ENCODE measurements at places on chromosomes 7 and 10.

DNA sequence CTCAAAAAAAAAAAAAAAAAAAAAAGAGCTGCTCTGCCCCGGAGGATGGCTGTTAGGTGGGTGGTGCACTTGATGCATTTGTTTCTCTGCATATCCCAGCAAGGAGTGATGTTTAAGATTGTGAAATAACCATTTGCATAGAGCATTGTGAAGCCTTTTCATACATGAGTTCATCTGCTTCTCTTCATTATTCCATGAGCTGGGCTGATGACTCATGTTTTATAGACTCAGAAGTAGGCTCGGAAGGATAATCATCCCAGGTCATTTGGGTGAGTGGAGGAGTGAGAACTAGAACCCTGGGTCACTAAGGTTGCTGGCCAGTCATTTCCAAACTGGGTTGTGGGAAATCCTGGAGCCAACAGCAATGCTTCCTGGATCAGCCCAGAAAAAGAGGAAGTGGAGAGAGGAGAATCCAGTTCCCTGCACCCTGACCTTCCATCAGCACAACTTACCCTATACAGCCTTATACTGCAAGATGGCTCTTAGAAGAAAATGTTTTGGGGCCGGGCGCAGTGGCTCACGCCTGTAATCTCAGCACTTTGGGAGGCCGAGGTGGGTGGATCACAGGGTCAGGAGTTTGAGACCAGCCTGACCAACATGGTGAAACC, 45.3 kb downstream of the TACC2 start:
- H3K27me3 ChIP-seq = no peaks in the 10 kb centered on the region
- no peak overlapping the region for H3K27ac ChIP-seq
- H3K4me1 ChIP-seq = peaks cover 3% of the 10 kb centered on the region
- H3K4me3 ChIP-seq = no peak overlapping the region
- DNase-seq = no peak
- H3K36me3 ChIP-seq = no peaks in the 10 kb centered on the region

DNA sequence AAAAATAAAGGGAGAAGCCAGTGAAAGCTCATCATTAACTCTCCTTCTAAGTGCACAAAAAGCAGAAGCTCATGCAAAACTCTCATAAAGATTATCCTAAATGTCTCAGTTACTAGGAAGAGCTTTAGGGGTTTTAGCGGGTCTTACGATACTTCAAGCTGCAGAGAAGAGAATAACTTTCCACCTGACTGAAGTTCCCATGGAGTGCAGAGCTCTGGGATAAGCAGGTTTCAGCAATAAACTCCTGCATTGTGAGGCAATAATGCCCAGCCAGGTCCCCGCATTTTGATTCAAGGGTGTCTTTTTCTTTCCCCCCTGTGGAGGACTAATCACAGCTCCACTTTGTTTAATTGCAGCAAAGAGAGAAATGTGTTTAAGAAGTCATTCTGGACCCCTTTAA, 241.9 kb upstream of the SP8 start:
- H3K27ac ChIP-seq = peak overlapping the region; percentile 97
- H3K36me3 ChIP-seq = no peaks in the 10 kb centered on the region
- H3K4me1 ChIP-seq = peaks cover 88% of the 10 kb centered on the region
- peak overlapping the region; percentile 34 for H3K4me3 ChIP-seq
- H3K27me3 ChIP-seq = no peaks in the 10 kb centered on the region

GRCh38 chr7:158868764-158869410, 12.5 kb downstream of the DYNC2I1 start:
- no peak overlapping the region for H3K27ac ChIP-seq
- no peak for DNase-seq
- peaks cover 8% of the 10 kb centered on the region for H3K4me1 ChIP-seq
- H3K27me3 ChIP-seq = no peaks in the 10 kb centered on the region

GRCh38 chr10:3783316-3783681, 1.7 kb downstream of the KLF6 start:
- H3K27me3 ChIP-seq = peaks cover 18% of the 10 kb centered on the region
- H3K36me3 ChIP-seq = no peaks in the 10 kb centered on the region
- H3K27ac ChIP-seq = peak overlapping the region; percentile 78

DNA sequence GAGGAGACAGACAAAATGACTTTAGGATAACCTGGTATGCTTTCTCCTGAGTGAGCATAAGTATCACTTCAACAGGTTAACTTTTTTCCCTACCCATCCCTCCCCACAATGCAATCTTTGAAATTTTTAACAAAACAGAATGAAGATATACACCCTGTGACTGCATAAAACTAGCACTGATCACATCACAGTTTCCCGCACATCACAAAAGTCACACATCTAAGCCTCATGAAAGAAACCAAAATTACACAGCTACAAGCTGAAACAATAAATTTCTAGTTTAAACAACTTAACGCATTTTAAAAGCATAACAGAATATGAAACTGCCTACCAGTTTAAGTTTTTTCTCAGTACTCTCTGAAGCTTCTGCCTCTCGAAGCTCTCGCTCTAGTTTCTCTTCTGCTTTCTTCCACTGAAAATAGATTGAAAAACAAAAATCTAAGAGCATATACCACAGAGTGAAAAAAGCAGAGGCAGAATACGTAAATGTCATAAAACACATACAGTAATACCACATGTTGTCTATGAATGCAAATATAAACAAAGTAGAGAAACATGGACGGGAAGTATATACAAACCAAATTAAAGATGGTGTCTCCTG, 18.1 kb downstream of the NOC3L start:
- H3K27ac ChIP-seq = no peak overlapping the region
- no peak overlapping the region for H3K4me3 ChIP-seq
- DNase-seq = no peak

DNA sequence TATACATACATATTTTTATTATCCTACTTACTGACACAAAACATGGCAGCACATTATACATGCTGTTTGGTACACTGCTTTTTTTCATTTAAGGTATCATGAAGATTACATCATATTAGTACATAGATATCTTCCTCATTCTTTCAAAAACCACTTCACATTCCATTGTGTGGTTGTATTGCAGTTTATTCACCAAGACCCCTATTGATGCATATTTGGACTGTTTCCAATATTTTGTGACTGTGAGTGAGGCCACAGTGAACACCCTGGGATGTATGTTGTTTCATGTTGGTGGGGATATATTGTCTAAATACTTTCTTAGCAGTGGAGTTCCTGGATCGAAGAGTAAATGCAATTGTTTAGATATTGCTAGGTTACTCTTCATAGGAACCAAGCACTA, 39.0 kb downstream of the TFAM start:
- no peak overlapping the region for H3K4me3 ChIP-seq
- no peaks in the 10 kb centered on the region for H3K36me3 ChIP-seq
- DNase-seq = no peak
- no peaks in the 10 kb centered on the region for H3K27me3 ChIP-seq
- H3K4me1 ChIP-seq = no peaks in the 10 kb centered on the region

GRCh38 chr7:47836503-47837202, 111.6 kb downstream of the PKD1L1 start:
- H3K27ac ChIP-seq = no peak overlapping the region
- no peaks in the 10 kb centered on the region for H3K4me1 ChIP-seq
- no peaks in the 10 kb centered on the region for H3K27me3 ChIP-seq
- no peaks in the 10 kb centered on the region for H3K36me3 ChIP-seq
- DNase-seq = no peak
